MCF 10A (cell line): ENCODE measurements at places on chromosomes 13 and 19. TPM values are rescaled to one million over a fixed set of nuclear protein-coding genes. Genes with fewer than 3 reads are reported as not detected.

DNA sequence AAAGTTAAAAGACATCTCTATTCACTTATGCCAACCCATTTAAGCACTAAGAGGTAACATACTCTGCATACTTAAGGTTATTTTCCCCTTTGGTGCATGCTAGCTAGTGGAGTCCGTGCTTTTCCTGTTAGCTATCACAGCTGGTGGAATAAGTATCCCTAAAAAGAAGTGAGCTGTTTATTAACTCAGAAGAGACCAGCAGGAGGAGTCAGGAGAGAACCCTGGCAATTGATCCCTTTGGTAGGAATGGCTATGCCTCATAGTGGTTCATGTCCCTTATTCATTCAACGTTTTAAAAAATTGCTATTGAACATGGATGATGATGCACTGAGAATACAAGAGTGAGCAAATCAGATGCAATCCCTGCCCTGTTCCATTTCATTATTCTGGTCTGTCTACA lies 12.4 kb upstream of the NEK5 start:
- no peak for DNase-seq

GRCh38 chr19:44585371-44586133 lies 27.8 kb upstream of the IGSF23 start:
- DNase-seq, result peak; percentile 53

- DNase-seq, result peak; percentile 16
Measured at GRCh38 chr19:3743486-3743885, 18.0 kb downstream of the APBA3 start.

DNA sequence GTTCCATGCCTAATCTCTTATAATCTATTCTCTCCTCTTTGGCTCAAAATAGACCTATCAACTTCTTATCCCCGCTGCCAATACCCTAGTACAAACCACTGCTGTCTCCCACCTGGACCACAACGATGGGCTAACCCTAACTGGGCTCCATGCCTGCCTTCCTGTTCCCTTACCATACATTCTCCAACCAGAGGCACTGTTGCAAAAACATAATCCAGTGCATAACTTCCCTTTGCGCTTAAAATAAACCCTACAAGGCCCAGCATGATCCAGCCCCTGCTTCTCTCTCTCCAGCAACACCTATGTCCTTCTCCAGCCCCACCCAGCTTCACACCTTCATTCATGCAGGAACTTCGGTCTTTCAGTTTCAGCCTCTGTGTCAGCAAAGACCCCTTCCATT lies 27.4 kb upstream of the CEBPA start:
- DNase-seq, result no peak

GRCh38 chr13:94233401-94233800 lies 246.1 kb downstream of the DCT start:
- peak; percentile 96 for DNase-seq

- DNase-seq, result no peak
Measured at GRCh38 chr19:30896554-30896953, 452.7 kb downstream of the TSHZ3 start.

ATP1A3 gene
- not detected in 2 replicates for total RNA-seq

SIGLEC7 gene
- not detected in 2 replicates for total RNA-seq

RNF113B gene
- total RNA-seq, result not detected in 2 replicates

COL4A2 gene
- 54.6 and 66.0 TPM in 2 replicates for total RNA-seq
